ENCODE measurements at places on chromosomes 12 and 14.
A peak's percentile ranks its signal among the peaks of the same experiment; 100 is the strongest.

DNA sequence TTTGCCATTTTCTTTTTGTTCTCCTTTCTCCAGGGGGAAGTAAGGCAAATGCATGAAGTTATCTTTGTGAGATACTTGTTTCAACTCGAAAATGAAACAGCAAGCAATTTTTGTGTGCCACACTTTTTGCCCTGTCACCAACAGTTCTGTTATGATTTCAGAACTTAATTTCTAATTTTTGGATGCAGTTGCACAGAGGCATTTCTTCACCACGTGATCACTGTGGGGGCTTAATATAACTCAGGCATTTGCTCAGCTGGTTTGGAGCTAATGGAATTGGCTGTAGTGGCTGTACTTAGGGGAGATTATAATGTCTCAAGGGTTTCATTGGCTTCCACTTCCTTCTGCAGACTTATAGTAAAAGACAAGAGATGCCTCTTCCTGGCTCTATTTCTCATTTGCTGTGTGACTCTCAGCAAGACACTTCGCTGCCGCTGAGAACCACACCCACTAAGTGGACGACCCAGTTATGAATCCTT lies 452.4 kb downstream of the RAD51B start:
- DNase-seq, result no peak

DNA sequence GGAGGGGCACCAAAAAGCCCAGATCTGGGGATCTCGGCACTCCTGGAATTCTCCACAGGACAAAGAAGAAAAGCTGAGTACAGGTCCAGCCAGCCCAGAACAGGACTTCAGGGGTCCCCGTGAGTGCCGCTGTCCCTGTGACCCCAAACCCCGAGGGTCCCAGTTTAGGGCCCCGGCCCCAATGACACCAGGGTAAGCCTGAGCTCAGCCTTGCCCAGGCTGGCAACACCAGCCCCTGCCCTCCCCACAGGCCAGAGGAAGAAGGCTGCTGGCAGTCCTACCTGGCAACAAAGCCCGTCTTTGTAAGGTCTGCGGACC lies 1.8 kb downstream of the CDK2AP1 start:
- peak; percentile 59 for DNase-seq

- no peak for DNase-seq
These were observed 78.7 kb downstream of the FZD10 start for GRCh38 chr12:130240831-130241590.

GRCh38 chr12:57724936-57725740 lies 13.4 kb downstream of the AGAP2 start:
- no peak for DNase-seq

- DNase-seq, result no peak
These were observed 351.0 kb downstream of the NAV3 start for GRCh38 chr12:78181544-78182162.

- no peak for DNase-seq
These were observed 43.1 kb downstream of the LIMA1 start for GRCh38 chr12:50240096-50240791.

GRCh38 chr14:104800771-104801519 lies at the start of gene ZBTB42:
TSS of gene ZBTB42 (plus strand) at chr14:104801101. CDS start at chr14:104801198, 97 bp downstream.
- no peak for DNase-seq

GRCh38 chr14:92510972-92511371 lies 2.6 kb upstream of the RIN3 start:
- no peak for DNase-seq

- no peak for DNase-seq
These were observed 845 bp downstream of the TMEM132C start for GRCh38 chr12:128267651-128268378.

GRCh38 chr14:58663494-58664111 lies 25.8 kb downstream of the DACT1 start:
- no peak for DNase-seq

GRCh38 chr12:79019672-79020071 lies 155.1 kb downstream of the SYT1 start:
- no peak for DNase-seq

- no peak for DNase-seq
These were observed 54.2 kb downstream of the SIX6 start for GRCh38 chr14:60563113-60563512.

DNA sequence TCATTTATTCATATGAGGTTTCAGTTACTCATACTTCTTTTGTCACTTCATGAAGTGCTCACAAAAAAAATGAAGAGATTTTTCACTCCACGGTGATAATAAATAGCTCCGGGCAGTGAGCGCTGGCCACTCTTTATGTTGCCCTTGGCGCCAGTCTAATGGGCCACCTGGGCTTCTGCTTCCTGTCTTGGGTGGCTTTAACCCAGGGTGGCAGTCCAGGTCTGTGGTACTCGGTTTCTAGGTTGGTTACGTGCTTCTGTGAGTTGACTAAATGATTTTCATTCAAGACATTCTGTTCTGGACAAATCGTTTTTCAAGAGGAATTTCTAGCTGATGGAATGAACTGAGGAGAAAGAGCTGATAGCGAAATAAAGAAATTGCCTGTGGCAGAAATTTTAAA lies 34.6 kb upstream of the NID2 start:
- no peak for DNase-seq

- no peak for DNase-seq
These were observed 5.4 kb downstream of the ANKRD13A start for GRCh38 chr12:110004598-110004997.

- no peak for DNase-seq
These were observed 408.5 kb upstream of the RGS6 start for GRCh38 chr14:71523630-71524319.

All from sciatic nerve (tissue), 2 donors.